ENCODE measurements at places on chromosomes 7 and 10. TPM values are rescaled to one million over a fixed set of nuclear protein-coding genes. Genes with fewer than 3 reads are reported as not detected.

Gene GNB2
- polyA plus RNA-seq, result 169 TPM

Gene WNT2
- polyA plus RNA-seq, result not detected

Gene ZNF680
- polyA plus RNA-seq, result 4.6 TPM

Gene TUBGCP2
- polyA plus RNA-seq, result 32.5 TPM

Gene TUBB8
- polyA plus RNA-seq, result not detected

Gene DGKB
- not detected for polyA plus RNA-seq

Gene VKORC1L1
- 28.3 TPM for polyA plus RNA-seq

Data from A549 (cell line).